Glutamatergic neuron (in vitro differentiated cells): ENCODE measurements at places on chromosomes 7 and 10.

DNA sequence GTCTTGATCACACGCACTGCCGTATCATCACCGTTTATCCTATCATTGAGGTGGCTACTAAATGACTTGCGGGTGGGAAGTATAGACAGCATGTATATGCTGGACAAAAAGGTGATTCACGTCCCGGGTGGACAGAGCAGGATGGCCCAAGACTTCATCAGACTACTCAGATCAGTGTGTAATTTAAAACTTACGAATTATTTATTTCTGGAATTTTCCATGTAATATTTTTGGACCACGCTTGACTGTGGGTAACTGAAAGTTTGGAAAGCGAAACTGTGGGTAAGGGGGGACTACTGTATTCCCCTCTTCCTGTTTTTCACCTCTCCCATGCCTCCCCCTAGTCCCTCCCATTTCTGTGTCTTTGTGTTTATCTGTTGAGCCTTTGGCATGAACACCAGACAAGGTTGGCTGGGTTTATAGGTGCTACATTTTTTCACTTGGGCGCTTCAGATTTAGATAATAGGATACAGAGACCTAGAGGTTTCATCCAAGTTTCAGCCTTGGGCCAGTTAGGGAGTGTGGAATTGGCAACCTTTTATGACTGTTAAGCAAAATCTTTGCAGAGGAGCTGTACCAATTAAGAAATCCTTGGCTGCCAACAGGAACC is 55.8 kb downstream of the RBM20 start:
- DNase-seq: no peak

- DNase-seq: no peak
Observed at GRCh38 chr7:100825751-100826513, 1.4 kb downstream of the EPHB4 start.

GRCh38 chr10:24900888-24901685 is 51.3 kb downstream of the PRTFDC1 start:
- no peak for DNase-seq

- no peak for DNase-seq
Observed at GRCh38 chr10:48365668-48366067, 59.2 kb downstream of the MAPK8 start.

DNA sequence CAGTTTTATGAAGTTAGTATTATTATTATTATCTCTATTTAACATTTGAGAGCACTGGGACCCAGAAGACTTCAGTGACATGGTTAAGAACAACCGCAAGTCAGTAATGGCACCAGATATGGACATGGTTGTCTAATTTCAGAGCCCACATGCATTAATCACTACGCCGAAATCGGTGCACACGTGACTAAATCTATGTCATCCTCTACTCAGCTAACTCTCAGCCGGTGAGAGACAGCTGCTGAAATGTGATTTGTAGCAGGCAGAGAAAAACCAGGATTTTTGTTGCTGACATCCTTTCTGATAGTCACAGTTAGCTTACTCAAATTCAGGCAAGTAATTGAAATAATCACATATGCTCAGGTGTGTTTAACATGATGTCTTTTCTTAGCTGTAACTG is 127.7 kb downstream of the SPAG6 start:
- no peak for DNase-seq

DNA sequence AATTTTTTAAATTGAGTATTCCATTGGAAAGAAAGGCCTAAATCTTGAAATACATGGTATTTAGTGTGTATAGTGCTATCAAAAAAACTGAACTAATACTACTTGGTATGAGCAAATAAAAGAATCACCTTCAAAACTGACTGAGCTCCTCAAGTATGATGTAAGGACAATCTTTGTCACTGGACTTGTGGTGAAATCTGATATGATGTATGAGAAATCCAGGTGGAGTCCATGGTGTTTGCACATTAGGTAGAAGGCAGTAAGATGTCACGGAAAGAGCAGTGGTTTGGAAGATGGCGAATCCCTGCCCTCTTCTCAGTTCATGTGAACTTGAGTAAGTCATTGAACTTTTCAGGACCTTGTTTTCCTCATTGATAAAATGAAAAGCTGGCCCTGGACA is 62.1 kb upstream of the COL1A2 start:
- DNase-seq: no peak

- no peak for DNase-seq
Observed at GRCh38 chr10:128763588-128763987, 637.4 kb upstream of the MKI67 start.

GRCh38 chr10:397321-398068 is 262.2 kb downstream of the ZMYND11 start:
- no peak for DNase-seq

DNA sequence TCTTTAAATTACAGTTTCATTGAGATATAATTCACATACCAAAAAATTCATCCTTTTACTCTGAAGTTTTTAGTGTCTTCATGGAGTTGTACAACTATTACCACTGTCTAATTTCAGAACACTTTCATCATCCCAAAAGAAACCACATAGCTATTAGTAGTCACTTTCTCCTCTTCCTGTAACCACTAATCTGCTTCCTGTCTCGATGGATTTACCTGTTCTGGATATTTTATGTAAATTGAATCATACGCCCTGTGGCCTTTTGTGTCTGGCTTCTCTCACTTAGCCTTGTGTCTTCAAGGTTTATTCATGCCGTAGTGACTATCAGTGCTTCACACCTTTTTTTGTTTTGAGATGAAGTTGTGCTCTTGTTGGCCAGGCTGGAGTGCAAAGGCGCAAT is 135.5 kb downstream of the DOCK1 start:
- DNase-seq: no peak
